DND-41 (cell line): ENCODE measurements at places on chromosomes 7 and 10.

DNA sequence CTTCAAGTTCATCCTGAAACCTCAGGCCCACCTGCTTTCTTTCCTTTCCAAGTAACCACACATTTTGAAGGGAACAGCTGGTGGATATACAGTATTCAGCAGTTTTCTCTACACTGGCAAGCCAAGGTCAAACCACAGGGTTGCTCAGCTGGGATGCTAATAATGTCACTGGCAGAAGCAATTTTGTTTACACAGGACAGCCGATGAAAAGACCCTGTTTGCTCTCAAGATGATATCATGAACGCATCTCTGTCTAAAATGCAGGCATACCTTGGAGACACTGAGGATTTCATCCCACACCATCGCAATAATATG is 186.2 kb downstream of the USP6NL start:
- DNase-seq, result peak; percentile 77
- H3K27me3 ChIP-seq, result no peaks in the 10 kb centered on the region
- peak overlapping the region; percentile 90 for H3K27ac ChIP-seq
- no peak overlapping the region; the same call in 1 of the 2 replicates for H3K4me3 ChIP-seq
- no peaks in the 10 kb centered on the region for H3K36me3 ChIP-seq
- H3K4me1 ChIP-seq, result peaks cover 35% of the 10 kb centered on the region

DNA sequence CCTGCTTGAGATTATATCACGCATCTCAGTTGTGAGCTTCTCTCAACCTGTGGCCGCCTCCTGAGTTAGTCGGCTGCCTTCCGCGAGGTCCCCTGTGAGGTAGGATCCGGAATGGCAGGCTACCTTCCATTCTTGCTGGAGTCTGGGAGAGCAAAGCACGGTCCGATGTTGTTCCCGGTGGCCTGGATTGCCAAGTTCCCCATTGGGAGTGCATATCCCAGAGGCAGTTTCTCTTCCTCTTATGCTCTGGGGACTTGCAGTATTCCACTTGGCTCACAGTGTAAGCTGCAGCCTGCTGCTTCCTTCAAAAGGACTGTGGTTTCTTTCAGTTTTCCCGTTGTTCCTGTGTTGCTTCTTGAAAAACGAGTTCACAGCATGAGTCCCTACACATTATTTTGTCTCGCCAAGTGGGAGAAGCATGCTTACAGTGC is 225.4 kb upstream of the ZWINT start:
- DNase-seq, result no peak
- H3K4me3 ChIP-seq, result no peak overlapping the region
- H3K27ac ChIP-seq, result no peak overlapping the region
- no peaks in the 10 kb centered on the region for H3K36me3 ChIP-seq

DNA sequence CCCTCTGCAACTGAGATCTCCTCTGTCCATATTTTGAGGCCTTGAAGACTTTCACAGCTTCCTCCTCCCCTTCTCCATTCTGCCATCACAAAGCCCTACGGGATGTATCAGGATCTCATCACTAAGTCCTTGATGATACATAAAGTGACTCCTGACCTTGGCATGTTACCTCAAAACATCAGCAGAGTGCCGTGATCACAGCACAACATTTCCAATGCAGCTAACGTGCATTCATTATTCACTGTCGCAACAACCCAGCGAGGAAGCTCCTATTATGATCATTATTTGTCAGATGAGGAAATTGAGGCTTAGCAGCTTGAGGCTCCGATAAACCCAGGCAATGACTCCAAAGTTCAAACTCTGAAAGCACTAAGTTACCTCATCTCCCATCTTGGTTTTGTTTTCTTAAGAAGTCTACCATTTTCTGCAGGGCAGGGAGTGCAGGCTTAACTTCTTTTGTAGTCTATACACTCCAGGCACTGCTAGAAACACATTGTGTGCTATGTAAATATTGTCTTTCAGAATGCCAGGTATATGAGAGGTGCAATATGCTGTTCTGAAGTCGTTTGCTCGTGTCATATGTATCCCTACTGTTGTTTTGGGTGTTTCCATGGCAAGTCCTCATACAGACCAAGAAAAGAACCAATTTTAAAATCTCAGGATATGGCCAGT is 80.6 kb upstream of the C1QL3 start:
- H3K27me3 ChIP-seq, result no peaks in the 10 kb centered on the region
- no peak overlapping the region for H3K27ac ChIP-seq
- H3K4me1 ChIP-seq, result no peaks in the 10 kb centered on the region
- no peak overlapping the region for H3K4me3 ChIP-seq
- DNase-seq, result no peak

DNA sequence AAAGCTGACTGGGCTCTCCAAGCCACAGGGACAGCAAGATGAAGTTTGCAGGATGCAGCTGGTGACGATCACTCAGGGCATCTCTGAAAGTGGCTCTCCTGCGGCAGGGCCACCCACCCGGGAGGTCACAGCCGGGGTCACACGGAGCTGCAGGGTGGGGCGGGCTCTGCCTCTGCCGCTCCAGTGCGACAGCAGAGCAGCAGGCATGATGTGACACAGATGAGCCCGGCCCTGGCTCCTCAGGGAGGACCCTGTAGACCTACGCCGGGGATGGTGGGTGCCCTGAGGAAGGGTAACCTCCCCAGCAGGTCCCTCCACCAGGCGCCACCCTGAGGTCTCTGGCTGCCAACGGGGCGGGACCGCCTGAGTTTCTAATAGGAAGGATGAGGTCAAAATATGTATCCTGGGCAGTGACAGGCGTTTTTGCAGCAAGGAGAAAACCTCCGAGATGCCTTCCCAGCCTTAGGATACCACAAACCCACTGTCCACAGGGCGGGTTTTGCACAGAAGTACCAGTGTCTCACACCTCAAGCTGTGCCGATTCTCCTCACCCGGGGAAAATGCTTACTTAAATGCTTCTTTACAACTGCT is 114.8 kb upstream of the DIP2C start:
- H3K36me3 ChIP-seq, result peaks cover 34% of the 10 kb centered on the region
- H3K4me3 ChIP-seq, result no peak overlapping the region
- no peaks in the 10 kb centered on the region for H3K4me1 ChIP-seq
- no peaks in the 10 kb centered on the region for H3K27me3 ChIP-seq

DNA sequence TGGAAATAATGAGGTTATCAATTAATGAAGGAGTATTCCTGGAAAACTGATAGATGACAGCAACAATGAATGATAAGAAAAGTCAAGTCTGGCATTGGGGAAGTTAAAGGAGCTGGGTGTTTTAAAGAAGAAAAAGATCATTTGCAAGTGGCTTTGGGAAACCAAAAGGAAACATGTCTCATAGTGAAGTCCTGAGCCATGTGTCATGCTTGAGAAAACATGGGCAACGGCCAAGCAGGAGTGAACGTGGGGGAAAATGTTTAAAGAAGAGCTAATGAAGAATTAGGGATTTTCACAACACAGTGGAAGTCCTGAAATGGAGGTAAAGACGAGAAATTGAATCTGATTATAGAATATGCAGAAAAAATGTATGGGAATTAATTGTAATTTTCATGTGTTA is 1383.2 kb upstream of the CELF2 start:
- H3K4me3 ChIP-seq, result no peak overlapping the region
- H3K36me3 ChIP-seq, result no peaks in the 10 kb centered on the region
- no peaks in the 10 kb centered on the region for H3K4me1 ChIP-seq
- H3K27ac ChIP-seq, result no peak overlapping the region
- DNase-seq, result no peak

- H3K4me1 ChIP-seq, result no peaks in the 10 kb centered on the region
- H3K27me3 ChIP-seq, result peaks cover 2% of the 10 kb centered on the region
- no peaks in the 10 kb centered on the region for H3K36me3 ChIP-seq
- no peak overlapping the region for H3K27ac ChIP-seq
- H3K4me3 ChIP-seq, result no peak overlapping the region
Observed at GRCh38 chr7:95955748-95956147, 183.4 kb downstream of the DYNC1I1 start.

DNA sequence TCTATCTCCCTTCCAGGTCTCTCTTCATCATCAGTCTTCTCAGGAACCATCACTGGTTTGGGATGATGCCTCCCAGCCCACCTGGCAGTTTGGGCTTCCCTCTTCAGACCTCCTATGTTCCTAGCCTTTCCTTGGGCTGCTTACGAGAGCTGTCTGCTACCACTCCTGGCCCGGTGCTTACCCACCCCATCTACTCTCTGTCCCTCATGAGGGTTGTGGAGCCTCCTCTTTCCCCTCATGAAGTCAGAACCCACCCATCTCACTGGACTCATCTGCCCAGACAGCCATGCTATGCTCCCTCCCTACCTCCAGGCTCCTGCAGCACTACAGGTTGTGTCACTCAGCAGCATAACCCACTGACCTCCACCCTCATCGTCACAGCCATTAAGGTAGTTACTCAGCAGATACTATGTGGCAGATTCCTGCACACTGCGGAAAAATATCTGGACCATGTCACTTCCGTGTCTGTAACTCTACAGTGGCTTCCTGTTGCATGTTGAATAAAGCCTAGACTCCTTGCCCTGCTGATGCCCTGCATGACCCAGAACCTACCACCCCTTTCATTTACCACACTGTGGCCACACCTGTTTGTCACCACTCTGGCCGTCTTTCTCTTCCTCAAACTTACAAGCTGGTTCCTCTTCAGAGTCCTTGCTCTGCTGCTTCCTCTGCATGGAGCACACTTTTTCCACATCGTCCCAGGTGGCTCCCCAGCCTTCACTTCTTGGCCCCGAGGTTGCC is 2.0 kb downstream of the DBNL start:
- peak overlapping the region; percentile 97 for H3K27ac ChIP-seq
- peak overlapping the region; percentile 93 for H3K4me3 ChIP-seq
- H3K27me3 ChIP-seq, result no peaks in the 10 kb centered on the region
- H3K4me1 ChIP-seq, result peaks cover 34% of the 10 kb centered on the region

DNA sequence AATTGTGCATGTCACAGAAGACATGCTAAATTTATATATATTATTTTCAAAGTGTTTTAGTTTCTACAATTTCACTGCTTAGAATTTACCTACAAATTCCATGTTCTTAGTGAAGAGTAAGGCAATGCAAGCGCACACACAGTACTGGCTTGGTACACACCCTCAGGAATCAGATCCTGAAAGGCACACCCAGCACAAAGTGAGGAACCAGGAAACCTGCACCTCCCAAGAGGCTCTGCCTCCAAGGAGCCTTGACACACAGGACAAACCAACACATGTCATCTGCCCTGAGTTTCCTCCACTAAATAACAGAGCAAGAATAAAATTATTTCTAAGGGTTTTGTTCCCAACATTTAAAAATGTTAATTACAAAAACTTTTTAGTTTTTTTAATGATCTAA is 156.2 kb downstream of the PARD3 start:
- H3K4me3 ChIP-seq, result no peak overlapping the region
- no peaks in the 10 kb centered on the region for H3K27me3 ChIP-seq
- H3K27ac ChIP-seq, result no peak overlapping the region

DNA sequence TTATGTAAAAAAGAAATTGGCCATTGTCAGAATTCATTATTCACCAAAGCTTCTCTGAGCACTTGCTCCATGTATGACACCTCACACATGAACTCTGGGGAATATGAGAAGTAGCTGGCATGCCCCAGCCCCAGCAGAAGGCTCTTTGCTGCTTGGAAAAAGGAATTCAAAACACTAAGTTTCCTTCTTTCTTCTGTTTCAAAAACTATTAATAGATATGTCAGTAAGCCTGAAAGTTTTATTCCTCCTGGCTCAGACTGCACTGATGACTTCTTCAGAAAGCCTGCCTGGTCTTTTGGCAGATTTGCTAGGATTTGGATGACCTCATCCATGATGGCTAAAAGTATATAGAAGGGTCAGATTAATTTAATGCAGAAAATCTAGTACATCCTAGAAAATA is 511.0 kb downstream of the GFRA1 start:
- no peak for DNase-seq
- H3K4me1 ChIP-seq, result no peaks in the 10 kb centered on the region

GRCh38 chr10:44008917-44009709 is 360.4 kb upstream of the ZNF32 start:
- H3K36me3 ChIP-seq, result no peaks in the 10 kb centered on the region
- no peaks in the 10 kb centered on the region for H3K4me1 ChIP-seq
- no peak for DNase-seq
- H3K4me3 ChIP-seq, result no peak overlapping the region
- H3K27ac ChIP-seq, result no peak overlapping the region
- H3K27me3 ChIP-seq, result no peaks in the 10 kb centered on the region

DNA sequence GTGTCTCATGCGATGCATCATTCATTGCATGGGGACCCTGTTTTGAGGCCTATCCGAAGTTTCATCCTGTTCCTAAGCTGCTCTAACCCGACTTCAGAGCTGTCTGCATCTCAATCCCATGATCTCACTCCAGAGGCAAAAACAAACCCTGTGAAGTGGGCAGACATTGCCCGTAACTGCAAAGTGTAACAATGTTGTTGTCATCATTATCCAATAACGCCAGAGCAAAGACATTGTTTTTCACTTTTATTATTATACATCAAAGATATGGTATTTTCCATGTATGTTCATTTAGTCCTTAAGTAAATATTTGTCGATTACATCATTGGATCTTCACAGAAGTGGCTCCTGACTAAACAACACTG is 246.7 kb downstream of the KLF6 start:
- no peaks in the 10 kb centered on the region for H3K27me3 ChIP-seq
- H3K36me3 ChIP-seq, result no peaks in the 10 kb centered on the region
- H3K27ac ChIP-seq, result no peak overlapping the region

- H3K4me1 ChIP-seq, result no peaks in the 10 kb centered on the region
- no peak for DNase-seq
- H3K36me3 ChIP-seq, result no peaks in the 10 kb centered on the region
- H3K4me3 ChIP-seq, result no peak overlapping the region
Observed at GRCh38 chr7:93765475-93765874, 125.1 kb downstream of the TFPI2 start.

- H3K27ac ChIP-seq, result no peak overlapping the region
- DNase-seq, result no peak
- H3K4me1 ChIP-seq, result no peaks in the 10 kb centered on the region
- H3K4me3 ChIP-seq, result no peak overlapping the region
- no peaks in the 10 kb centered on the region for H3K27me3 ChIP-seq
Observed at GRCh38 chr7:127678947-127679346, 27.0 kb downstream of the SND1 start.

GRCh38 chr7:45691155-45691656 is 117.0 kb downstream of the ADCY1 start:
- no peaks in the 10 kb centered on the region for H3K27me3 ChIP-seq
- no peaks in the 10 kb centered on the region for H3K4me1 ChIP-seq
- no peak overlapping the region for H3K27ac ChIP-seq

DNA sequence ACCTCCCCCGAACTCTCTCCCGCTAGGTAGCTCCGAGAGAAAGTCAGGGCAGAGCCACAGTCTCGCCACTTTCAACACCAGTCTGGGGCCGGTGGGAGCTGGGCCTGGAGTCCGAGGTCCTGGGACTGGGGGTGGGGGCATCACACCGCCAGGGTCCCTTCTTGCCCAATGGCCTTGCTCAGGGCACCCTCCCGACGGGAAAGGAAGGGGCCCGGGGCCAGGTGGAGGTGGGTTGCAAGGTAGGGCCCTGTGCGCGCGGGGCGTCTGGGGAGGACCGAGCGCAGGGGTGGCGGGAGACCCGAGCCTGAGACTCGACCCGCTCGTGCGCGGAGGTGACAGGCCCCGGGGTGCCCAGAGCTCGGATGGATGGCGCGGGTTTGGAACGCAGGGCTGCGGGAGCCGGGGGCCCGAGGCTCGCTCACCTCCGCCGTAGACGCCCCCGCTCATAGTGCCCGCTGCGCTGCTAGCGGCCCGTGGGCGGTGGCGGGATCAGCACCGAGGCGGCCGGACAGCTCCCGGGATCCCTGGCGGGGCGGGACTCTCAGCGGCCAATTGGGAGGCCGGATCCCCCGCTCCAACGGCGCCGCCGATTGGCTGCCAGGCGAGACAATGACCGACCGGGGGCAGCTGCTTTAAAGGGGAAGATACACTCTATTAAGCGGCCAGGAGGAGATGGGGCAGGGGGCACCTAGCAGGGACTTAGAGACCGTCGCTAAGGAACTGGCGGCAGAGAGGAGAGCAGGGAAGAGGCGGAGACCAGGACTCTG is at the start of gene ACTL6B:
TSS of gene ACTL6B (minus strand) at position 541 of the 767 bp plus-strand sequence. CDS start at position 447, 94 bp downstream.
- no peaks in the 10 kb centered on the region for H3K4me1 ChIP-seq
- no peak within 1 kb of the TSS for H3K27ac ChIP-seq
- DNase-seq, result peak; percentile 16
- no peaks in the 10 kb centered on the region for H3K36me3 ChIP-seq

- H3K4me1 ChIP-seq, result no peaks in the 10 kb centered on the region
- peaks cover 18% of the 10 kb centered on the region for H3K36me3 ChIP-seq
- no peak overlapping the region for H3K27ac ChIP-seq
Observed at GRCh38 chr10:60803433-60803832, 25.2 kb downstream of the CDK1 start.
